ENCODE measurements at places on chromosomes 5 and 9. TPM values are rescaled to one million over a fixed set of nuclear protein-coding genes. Genes with fewer than 3 reads are reported as not detected.

Gene PTPRD
- 7.3 TPM for total RNA-seq

Gene SUSD3
- 54.8 TPM for total RNA-seq

Gene ECM2
- total RNA-seq: 0.34 TPM

Gene FSD1L
- 5.7 TPM for total RNA-seq

Gene WNT8A
- 0.60 TPM for total RNA-seq

Gene SLC34A3
- not detected for total RNA-seq

Gene MATR3
- total RNA-seq: 246 TPM

Gene GLRA1
- not detected for total RNA-seq

Gene BAAT
- not detected for total RNA-seq

Gene IFNB1
- total RNA-seq: not detected

- DNase-seq: no peak
Measured at GRCh38 chr5:157528036-157528632, 47.4 kb downstream of the ADAM19 start.

DNA sequence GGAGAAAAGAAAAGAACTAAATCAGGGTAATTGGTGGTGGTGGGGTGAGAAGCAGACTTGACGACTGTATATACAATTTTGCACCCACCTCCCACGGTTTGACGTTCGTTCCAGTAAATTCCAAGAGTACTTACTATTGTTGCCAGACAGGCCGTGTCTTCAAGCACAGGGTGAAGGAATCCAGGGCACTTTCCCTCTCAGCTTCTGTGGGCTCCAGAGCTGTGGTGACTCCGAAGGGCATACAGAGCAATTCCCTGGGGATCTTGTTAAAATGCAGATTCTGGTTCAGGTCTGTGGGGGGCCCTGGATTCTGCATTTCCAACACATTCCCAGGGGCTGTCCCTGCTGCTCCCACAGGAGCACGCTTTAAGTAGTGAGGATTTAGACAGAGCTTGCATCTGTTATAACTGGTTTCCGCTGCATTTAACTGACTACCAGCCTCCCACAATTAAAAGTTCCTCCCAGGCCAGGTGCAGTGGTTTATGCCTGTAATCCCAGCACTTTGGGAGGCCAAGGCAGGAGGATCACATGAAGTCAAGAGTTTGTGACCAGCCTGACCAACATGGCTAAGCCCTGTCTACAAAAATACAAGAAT is 49.3 kb upstream of the FANCC start:
- no peak for DNase-seq

DNA sequence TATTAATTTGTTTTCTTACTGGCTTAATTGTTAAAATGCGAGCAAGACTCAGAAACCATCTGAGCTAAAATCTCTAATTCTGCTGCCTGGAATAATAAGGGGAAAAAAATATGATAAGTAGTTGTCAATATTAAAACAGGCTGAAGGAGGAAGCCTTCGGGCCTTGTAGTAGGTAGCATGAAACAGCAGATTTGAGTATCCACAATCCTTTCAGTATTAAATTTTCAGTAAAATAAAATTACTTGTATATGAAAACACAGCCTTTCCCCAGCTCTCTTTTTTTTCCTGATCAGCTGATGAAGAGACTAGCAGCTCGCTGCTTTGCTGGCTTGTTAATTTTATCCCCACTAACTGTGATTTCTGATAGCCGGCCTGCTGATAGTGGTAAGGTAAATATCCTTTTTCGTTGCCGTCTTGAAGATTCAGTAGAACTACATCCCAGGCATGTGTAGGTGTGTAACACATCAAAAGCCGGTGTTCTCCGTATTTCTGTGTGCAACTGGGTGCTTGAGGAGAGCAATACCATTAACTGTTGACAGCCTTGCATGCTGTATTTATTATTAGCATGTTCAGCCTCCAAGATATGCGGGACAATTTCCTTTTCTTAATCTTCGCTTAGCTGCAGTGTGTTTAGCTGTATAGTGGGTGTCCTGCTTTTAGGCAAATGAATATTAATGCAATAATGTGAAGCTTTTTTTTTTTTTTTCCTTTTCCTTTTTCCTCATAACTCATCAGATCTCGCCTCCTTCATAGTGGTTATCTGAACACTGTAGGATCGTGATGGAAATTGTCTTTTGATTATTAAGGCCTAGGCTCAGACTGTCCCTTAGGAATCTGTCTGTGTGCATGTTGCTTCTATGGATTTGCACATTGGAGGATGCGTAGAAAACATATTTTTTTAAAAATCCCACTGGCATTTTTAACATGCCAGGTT is 144.6 kb downstream of the SMARCA2 start:
- no peak for DNase-seq

DNA sequence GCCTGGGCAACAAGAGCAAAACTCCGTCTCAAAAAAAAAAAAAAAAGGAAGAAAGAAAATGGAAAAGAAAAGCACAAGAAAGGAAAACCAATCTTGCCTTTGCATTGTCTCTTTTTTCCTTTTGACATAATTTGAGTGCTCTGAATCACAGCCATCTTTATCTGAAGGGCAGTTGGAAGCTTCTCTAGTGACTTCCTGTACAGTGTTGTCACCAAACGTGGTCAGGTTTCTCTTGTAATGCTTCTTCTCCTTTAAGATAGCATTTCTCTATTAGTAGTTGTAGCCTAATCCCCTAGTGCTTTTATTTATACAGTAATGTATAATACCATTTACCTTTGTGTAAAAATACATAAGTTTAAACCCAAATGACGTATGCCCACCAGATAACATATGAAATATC is 18.1 kb downstream of the PRKACG start:
- DNase-seq: no peak

GRCh38 chr9:8718121-8718725 is 918.6 kb upstream of the DMAC1 start:
- no peak for DNase-seq

GRCh38 chr5:44336708-44337107 is 52.5 kb downstream of the FGF10 start:
- no peak for DNase-seq

DNA sequence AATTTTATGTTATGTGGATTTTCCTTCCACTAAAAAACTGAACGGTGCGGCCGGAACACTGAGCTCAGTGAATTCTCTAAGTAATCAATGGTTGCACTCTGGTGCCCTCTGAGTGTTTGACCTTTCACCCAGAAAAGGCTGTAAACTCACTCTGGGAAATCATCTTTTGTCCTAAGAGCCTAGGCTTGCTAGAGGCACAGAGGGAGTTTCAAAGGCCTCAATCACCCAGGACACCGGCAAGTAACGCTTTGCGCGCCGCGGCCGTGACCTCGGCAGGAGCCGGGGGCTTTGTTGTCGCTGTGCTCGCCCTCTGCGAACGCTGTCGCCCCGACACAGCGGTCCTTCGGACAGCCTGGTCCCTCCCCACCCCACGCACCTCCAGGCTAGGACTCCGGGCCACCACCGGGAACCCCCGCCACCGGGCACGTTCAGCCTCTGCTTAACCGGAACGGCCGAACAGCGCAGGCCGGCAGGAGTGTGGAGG is 703 bp downstream of the ISCA1 start:
- no peak for DNase-seq

- DNase-seq: no peak
Measured at GRCh38 chr5:133410335-133410828, 202.0 kb downstream of the FSTL4 start.

GRCh38 chr5:34545626-34546025 is 110.5 kb upstream of the RAI14 start:
- no peak for DNase-seq

- DNase-seq: no peak
Measured at GRCh38 chr9:69967344-69967743, 76.3 kb upstream of the MAMDC2 start.

- DNase-seq: no peak
Measured at GRCh38 chr9:4904322-4905134, 80.5 kb upstream of the JAK2 start.

GRCh38 chr5:54171645-54172384 is 138.6 kb downstream of the ARL15 start:
- no peak for DNase-seq

- no peak for DNase-seq
Measured at GRCh38 chr9:116592970-116593369, 94.1 kb upstream of the TRIM32 start.

- DNase-seq: no peak
Measured at GRCh38 chr9:7973123-7973522, 173.5 kb upstream of the DMAC1 start.

- DNase-seq: no peak
Measured at GRCh38 chr9:120104771-120105170, 475.2 kb downstream of the CDK5RAP2 start.

- no peak for DNase-seq
Measured at GRCh38 chr9:19154135-19154612, 26.9 kb upstream of the PLIN2 start.

DNA sequence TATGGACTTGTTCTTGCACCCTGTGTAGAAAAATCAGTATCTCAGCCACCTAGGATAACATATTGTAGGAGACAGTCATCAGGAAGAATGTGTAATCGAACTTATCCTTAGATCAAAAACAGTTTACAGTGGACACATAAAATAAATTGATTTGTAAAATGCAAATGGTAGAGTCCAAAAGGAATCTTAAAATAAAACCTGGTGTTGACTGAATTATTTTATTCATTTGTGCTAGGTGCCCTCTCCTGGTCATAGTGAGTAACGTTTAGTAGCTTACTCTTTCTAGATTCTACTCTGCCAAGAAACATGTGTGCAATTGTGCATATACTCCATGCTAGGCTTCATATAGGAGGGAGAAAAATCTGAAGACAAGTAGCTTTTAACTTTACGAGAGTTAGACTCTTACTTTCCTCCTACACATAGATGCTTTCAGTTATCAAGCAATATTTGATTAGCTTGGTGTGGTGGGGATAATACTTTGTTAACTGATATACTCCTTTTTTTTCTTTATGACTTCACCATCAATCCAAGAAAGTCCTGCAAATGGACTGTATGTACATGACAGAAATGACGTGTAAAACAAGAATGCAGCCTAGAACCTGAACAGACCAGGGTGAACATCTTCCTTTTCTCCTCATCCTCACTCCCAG is 23.7 kb upstream of the LOX start:
- no peak for DNase-seq

DNA sequence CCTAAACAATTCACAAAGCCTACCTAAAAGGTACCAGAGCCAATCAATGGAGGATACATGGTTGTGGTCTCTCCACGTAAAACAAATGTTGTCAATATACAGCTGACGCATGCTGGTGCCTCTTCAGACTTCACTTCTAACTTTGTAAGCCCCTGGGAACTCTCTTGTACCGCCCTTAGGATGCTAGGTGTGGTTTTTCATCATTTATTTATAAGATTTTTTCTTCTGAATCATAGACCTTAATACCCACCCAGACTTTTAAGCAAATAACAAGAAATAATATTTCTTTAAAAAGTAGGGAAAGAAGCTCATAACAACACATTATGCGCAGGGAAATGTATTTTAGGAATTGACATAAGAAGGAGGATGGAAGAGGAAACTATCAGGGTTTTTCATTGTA is 33.0 kb downstream of the SSBP2 start:
- no peak for DNase-seq

DNA sequence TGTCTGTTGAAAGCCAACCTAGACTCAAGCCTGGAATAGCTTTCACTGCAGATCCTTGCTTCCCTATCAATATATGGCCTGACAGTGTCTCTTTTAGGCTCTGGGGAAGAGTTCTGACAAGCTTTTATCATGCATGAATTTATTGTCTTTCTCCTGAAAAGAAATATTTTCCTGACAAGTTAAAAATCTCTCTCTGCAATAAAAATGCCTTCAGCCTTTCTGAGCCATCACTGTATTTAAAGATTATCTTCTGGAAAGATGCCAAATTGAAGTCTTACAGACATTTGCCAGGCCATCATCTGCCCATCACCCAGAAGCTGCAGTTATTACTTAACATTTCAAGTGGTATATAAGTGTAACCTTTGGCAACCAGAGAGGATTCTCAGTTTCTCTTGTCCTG is 88.1 kb upstream of the HTR1A start:
- no peak for DNase-seq

DNA sequence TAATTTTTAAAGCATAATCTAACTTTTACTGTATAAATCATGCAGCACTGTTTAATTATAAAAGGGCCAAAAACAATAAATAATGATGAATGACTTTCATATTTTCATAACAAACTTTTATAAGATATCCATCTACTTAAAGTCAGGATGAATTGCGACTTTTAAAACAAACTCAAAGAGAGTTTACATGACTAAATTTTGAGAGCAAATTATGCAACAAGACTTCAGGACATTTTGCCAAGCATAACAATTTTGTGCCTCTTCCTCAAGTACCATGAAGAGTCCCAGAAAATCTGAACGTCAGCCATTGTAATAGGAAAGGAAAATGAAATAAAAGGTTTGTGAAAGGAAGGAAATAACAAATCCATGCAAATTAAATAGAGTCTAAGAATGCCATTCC is 24.4 kb downstream of the ERAP1 start:
- DNase-seq: no peak

DNA sequence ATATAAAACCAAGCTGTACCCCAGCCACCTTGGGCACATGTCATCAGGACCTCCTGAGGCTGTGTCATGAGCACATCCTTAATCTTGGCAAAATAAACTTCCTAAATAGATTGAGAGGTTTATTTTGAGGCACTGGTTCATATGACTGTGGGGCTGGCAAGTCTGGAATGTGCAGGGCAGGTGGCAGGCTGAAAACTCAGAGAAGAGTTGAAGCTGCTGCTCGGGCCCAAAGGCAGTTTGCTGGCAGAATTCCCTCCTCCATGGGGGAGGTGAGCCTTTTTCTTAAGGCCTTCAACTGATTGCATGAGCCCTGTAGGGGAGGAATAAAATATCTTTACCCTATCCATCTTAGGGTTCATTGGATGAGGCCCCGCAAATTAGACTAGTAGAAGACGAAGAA is 72.2 kb upstream of the CDK20 start:
- DNase-seq: no peak

DNA sequence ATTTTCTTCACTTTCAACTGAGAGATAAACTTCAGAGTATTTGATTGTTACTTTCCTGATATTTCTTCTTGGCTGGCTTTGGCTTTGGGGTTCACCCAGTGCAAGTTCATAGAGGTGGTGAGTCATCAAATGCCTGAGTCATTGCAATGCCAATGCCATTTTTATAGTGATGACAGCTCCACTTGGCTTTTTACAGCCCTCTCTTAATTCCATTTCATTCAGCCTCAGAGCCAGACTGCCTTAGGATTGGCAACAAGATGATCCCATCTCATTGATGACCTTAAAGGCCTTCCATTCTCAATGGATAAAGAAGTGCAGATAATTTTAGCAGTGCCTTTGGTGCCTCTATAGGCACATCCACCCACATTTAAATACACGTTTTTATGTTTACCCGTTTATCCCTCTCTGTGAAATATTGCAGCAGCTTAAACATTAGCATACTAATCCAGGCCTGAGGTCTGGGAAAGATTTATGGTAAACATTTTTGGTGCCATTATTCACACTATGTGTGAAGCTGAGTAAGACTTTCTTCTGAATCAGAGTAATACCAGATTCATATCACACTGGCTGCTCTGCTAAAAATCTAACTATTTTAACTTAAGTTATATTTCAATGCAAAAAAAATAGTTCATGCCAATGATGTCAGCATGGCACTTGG is 88.9 kb upstream of the TYRP1 start:
- no peak for DNase-seq

- no peak for DNase-seq
Measured at GRCh38 chr9:91658513-91659105, 235.0 kb upstream of the NFIL3 start.

GRCh38 chr5:140245341-140245740 is 57.6 kb downstream of the PFDN1 start:
- DNase-seq: no peak

Data from spleen (tissue), 13 donors.